Right lung (tissue), 10 donors: ENCODE measurements at places on chromosomes 5 and 9. TPM values are rescaled to one million over a fixed set of nuclear protein-coding genes. Genes with fewer than 3 reads are reported as not detected.

DNA sequence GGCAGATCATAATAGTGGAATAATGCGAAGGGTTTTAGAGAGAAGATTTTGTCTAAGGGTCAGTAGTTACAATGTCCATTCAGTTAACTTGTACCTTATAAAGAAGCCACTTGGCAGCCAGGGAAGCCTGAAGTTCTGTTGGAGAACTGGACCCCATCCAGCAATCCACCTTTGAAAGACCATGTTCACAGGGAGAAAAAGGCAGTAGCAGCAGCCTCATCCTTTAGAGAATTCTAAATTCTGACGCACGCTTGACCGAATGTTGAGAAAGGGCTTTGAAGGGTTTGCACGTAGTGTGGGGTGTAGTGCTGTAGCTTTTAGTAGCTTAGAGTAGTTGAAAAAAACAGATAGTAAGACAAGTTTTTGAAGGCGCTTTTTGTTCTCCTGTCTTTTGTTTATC is 42.8 kb downstream of the MCCC2 start:
- DNase-seq, result no peak

GRCh38 chr9:37452611-37453010 is 12.6 kb downstream of the ZBTB5 start:
- no peak for DNase-seq

The SPATA6L gene
- 7.3 TPM for polyA plus RNA-seq

- DNase-seq, result no peak
Measured at GRCh38 chr9:99445920-99446319, 223.8 kb downstream of the SEC61B start.
